GM12892 (cell line): ENCODE measurements at places on chromosomes 7 and 10.

GRCh38 chr7:5396542-5396941 lies 27.1 kb downstream of the TNRC18 start:
- peak; percentile 68 for DNase-seq

DNA sequence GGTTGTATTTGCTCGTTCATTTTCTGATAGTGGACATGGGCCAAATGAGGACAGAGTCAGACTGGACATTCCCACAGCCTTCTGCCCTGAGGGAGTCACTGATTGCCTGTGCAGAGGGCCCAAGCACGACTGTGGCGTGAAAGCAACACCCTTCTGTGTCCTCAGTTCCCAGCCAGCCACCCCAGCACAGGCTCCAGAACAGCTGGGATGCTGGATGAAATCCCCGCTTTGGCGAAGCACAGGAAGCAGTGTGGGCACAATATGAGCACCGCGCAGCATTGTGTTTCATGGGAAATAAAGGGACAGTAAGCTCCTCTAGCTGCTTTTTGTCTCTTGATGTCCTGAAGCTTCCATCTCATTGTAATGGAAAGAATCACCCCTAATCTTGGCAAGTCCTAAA lies 20.5 kb downstream of the TRIL start:
- no peak for DNase-seq

DNA sequence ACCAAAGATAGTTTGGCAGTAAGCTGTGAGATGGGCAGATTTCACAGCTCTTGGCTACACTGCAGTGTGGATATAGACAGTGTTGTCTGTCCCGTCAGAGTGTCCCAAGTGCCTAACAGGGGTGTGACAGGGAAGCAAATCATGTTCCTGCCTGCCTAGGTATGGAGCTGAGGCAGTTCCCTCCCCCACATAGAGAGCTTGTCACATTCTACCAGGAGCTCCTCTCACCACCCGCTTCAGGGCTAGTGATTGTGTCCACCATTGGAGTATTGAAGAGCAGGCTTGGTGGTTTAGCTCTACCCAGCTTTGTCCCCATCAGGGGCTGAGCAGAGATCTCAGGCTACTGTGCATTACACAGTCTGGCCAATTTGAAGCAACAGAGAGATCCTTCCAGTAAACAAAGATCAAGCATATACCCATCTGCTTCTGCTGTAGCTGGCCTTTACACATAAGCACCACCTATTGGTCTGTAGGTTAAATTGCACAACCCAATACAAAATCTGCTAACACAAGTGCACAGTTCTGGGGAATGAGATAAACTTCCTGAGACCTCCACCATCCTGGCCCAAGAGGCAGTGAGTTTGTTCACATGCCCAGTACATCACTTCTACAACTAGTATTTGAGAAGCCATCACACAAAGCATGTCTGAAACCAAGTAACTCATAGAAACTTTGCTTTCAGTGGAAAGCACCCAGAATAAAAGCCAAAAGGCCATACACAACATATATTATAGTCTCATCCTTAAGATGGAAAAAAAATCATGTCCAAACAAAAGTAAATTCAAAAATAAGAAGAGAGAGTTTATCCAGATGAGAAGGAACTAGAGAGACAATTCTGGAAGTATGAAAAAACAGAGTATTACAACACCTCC lies 67.3 kb downstream of the GLCCI1 start:
- DNase-seq: no peak

DNA sequence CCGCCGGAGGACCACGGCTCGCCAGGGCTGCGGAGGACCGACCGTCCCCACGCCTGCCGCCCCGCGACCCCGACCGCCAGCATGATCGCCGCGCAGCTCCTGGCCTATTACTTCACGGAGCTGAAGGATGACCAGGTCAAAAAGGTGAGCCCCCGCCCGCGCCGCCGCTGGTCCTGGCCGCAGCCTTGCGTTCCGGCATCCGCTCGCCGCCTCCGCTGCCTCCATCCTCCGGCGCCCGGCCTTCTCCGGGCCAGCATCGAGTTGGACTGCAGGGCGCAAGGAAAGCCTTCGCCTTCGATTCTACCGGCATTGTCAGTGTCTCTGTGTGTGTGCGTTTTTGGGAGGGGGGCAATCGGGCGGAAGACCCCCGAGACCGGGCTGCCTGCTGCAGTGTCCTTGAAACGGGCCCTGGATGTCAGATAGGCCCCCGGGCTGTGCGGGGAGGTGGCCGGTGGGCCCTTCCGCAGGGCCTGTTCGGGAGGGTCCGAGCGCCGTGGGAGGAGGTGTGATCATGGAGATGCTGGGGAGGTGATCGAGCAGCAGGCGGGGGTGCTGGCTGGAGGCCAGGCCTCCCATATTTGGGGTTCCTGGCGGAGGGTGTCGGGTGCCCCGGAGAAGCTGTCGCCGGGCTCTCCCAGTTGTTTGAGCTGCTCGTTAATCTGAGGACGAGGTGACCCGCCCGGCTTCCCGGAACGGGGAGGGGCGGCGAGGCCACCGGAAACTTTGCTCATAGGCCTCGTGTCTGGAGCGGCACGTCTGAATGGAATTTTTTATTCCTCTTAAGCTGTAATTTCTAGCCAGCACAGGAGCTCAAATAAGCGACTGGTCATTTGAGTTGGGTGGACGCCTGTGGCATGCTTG lies 40.8 kb downstream of the HK1 start:
- peak; percentile 45 for DNase-seq
